SJSA1 (cell line): ENCODE measurements at places on chromosomes 6 and 20. TPM values are rescaled to one million over a fixed set of nuclear protein-coding genes. Genes with fewer than 3 reads are reported as not detected.

The SSTR4 gene
- not detected in 2 replicates for total RNA-seq

The BMP2 gene
- total RNA-seq, result 7.7 and 9.7 TPM in 2 replicates

The POM121L2 gene
- not detected in 2 replicates for total RNA-seq

The TREML2 gene
- not detected in 2 replicates for total RNA-seq

The MCM9 gene
- 6.7 and 8.0 TPM in 2 replicates for total RNA-seq

The WFDC5 gene
- total RNA-seq, result not detected in 2 replicates
